Activated T-cell treated with anti-CD3 and anti-CD28 coated beads, Interleukin-2, amount 50 U/mL, for 1 hour (primary cell): ENCODE measurements at places on chromosomes 4 and X.

- no peak for DNase-seq
Measured at GRCh38 chr4:115489279-115489678, 375.9 kb upstream of the NDST4 start.

DNA sequence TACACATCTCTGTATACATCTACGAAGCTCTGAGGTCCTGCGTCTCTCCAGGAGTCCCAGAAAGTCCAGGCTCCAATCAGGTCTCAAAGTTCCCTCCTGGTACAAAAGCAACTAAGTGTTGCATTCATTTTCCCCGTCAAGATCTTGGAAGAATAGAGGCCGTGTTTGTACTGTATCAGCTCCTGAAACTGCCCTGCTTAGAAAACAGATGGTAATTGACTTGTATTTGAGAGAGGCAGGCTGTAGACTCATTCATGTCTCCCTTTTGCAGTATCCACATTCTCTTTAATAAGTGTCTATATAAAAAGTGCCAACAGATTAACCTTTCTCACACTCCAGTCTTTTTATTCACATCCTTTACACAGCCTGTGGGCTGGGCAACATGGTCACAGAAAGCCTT is 91.7 kb downstream of the HPGD start:
- no peak for DNase-seq

- DNase-seq: no peak
Measured at GRCh38 chr4:30855232-30855631, 135.1 kb downstream of the PCDH7 start.

GRCh38 chr4:42397635-42398170 is 415 bp downstream of the SHISA3 start:
- no peak for DNase-seq

- peak; percentile 23 for DNase-seq
Measured at GRCh38 chr4:101345271-101345595, 2.1 kb downstream of the PPP3CA start.

DNA sequence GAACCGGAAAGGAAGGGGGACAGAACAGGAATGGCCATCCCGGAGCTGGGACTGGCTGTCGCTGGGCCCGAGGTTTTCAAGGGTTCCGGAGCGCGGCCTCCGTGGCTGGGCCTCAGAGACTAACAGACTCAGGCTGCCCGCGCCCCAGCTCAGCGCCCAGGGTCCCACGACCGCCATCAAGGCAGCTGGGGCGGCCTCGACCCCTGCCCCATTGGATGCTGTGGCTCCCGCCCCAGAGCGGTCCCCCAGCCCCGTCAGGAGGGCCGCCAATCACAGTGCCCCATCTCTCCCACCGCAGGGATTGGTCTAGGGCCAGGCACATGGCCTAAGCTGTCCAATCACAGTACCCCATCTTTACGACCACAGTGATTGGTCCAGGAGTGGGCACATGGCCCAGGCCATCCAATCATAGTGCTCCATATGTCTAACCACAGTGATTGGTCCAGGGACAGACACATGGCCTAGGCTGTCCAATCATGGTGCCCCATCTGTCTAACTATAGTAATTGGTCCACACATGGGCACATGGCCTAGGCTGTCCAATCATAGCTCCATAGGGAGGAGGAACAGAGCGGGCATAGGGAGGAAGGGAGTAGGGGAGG is 105.3 kb upstream of the NKX1-1 start:
- no peak for DNase-seq

DNA sequence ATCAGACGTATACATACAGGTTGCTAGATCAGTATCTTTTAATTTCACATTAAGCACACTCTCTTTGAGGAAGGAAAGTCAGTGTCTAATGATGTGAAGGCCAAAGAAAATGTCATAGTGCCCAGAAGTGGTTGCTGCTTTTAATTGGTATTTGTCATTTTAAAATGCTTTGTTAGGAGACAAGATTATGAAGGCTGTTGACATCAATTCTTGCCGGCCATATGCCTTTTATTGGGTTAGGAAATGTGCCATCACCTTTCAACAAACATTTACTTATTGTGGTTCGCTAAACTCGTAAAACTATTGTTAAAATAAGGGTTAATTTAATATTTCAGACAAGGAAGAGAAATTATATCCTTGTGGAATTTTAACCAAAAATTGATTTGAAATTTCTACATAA is 32.2 kb downstream of the NFKB1 start:
- no peak for DNase-seq

DNA sequence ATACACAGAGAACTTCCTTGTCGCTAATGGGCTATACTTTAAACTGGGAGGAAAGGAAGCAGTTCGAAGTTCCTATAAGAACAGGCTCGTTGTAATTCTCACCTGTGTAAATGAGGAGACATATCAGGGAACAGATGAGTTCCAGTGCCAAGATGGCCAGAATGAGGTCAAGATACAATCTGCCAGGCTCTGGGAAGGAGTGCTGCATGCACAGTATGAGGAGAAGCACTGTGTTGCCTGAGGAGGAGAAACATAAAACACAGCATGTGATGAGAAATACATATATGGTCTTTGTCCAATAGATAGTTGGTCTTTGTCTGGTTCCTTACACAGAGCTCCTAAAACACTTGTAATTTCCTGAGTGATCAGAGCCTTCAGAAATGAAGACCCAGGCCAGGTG is 24.3 kb downstream of the TMEM192 start:
- no peak for DNase-seq

- DNase-seq: no peak
Measured at GRCh38 chr4:76571274-76571673, 136.2 kb downstream of the SHROOM3 start.

DNA sequence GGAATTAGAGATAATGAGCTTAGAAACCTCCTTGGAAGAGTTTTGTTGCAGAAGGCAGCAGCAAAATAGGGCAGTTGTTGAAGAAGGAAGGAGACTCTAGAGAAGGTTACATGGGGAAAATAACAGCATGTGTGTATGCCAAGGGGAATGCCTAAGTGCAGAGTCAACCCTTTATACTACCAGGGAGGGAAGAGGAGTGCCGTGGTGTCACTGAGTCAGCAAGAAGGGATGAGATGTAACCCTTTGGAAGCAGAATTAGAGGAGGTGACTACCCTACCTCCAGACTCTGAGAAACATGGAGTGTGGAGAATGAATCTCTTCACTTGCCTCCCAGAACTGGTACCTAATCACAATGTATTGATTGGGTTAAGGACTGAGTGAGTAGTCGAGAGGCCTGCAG is 6.7 kb upstream of the GABRE start:
- no peak for DNase-seq

DNA sequence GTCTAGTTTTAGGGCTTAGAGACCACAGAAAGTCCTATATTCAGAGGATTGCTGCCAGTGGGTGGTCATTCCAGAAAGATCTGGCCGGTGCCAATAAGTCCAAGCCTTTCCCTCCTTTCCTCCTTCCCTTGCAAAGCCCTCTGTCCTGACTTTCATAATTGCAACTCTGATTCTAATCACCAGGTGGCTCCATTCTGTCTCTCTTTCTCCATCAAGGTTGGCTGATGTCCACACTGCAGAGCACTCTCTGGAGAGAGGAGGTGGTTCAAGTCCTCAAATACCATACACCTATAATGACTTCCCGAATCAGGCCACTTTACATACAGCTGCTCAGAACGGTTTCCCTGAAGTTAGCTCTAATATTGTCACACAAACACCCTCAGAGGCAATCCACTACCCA is 22.4 kb upstream of the ARMCX4 start:
- no peak for DNase-seq

DNA sequence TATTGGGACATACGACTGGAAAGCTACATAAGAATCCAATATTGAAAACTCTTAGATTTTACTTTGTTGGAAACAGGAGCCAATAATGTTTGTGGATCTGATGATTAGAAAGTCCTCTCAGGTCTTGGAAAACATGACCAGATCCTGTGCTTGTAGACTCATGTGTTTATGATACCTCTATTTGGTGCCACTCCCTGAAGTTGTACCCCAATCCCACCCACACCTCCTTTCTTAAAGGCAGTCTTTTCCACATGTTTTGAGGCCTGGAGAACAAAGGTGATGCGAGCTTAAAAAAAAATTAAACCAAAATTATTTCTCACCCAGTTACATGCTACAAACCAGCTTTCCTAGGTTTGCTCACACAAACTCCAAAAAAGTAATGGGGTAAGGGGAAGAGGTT is 262.7 kb downstream of the PTTG2 start:
- no peak for DNase-seq

DNA sequence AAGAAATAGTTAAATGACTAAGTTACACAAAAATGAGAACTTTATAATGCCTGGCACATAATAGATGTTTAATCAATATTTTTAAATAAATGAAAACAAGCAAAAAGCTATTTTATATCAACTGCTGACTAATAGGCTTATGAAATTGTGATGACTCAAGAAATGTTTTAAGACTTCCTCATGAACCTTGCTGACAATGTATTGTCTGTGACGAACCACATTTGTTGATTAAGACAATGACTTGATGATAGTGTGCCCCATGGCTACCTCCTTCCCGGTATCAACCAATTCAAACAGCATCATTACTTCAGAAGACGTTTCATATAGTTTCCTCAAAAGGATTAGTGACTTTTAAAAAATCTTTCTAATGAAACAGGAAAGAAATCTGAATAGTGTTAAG is 7.9 kb downstream of the CXCL6 start:
- DNase-seq: no peak

GRCh38 chr4:41169256-41169800 is 45.0 kb downstream of the APBB2 start:
- no peak for DNase-seq

GRCh38 chrX:46140272-46140671 is 404.9 kb downstream of the ZNF674 start:
- DNase-seq: no peak

DNA sequence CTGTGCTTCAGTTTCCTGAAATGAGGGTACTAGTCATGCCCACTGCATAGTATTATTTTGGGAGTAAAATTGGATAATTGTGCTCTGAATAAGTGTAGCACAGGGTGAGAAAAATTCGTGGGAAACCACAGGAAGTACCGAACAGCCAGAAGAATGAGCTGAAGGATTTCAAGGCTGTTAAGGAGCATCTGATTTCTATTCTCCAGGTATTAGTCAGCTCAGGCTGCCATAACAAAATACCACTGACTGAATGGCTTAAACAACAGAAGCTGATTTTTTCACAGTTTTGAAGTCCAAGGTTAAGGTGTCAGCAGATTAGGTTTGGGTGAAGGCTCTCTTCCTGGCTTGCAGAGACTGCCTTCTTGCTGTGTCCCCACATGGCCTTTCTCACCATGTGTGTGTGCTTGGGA is 41.9 kb downstream of the WWC2 start:
- no peak for DNase-seq

- no peak for DNase-seq
Measured at GRCh38 chr4:68951078-68951805, at the start of gene UGT2A3. TSS of gene UGT2A3 (minus strand) at chr4:68951804. CDS start at chr4:68951760, 44 bp downstream.

GRCh38 chr4:63580796-63581475 is 828.3 kb downstream of the TECRL start:
- DNase-seq: no peak

GRCh38 chrX:9857575-9858474 is 71.6 kb downstream of the SHROOM2 start:
- no peak for DNase-seq

DNA sequence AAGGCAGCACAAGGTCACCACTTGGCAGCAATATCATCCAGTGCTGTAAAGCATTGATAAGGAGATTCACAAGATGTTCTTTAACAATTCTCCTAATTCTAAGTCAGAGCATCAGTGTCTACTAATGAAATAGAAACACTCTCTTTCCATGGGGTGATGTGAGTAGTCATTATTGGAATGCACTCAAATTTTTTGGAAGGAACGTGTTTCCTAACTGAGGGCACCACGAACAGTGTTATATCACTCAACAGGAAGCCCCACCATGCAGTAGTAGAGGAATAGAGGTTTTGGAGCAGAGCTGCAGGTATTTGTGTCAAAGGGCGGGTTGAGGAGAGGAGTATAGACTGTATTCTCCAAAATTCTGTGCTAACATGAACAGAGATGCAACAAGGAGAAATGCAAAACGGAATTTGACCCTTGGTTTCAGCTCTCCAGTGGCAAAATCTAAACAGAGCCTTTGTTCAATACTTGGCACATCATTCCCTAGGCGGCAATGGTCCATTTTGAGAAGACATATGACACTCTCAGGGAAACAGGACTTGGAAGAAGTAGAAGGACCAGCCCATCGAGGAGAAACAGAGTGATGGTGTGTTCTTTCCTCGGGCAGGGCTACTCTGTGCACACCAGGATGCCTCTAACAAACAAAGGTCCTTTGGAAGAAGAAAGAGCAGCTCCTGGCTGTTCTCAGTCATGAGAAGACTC is 98.9 kb downstream of the CPEB2 start:
- DNase-seq: no peak

GRCh38 chr4:75180790-75181776 is 248.2 kb downstream of the PARM1 start:
- no peak for DNase-seq

DNA sequence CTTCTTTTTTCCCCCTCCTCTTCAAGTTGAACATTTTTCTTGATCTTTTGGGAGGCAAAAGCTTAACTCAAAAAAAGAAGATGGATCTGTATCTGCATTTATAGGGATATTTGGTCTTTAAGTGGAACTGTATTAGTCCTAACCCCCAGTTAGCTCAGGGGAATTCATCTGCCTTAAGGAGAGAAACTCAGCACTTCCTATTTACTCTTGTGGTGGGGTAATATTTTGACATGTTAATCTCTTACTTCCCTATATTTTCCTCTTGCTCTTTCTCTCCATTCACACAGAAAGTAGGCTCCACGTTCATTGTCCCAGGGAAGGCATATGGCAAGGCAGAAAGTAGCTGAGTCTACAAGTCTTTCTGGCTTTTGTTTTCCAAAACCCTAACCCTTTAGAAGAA is 5.3 kb downstream of the LRRC66 start:
- DNase-seq: no peak

DNA sequence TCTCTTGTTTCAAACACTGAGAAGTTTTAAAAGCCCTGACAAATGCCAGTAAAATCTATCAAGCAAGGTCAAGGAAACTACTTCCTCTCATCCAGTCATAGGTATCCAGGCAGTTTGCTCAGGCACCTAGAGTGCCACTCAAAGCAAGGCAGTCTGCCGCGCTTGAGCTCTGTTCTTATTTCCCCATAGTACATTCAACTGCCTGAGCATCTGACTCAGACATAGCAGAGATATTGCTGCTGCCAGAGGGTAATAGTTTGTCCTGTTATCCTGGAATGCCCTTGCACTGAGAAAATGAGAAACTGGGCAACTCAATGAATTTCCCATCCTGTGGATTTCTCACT is 16.1 kb upstream of the ATP8A1 start:
- DNase-seq: no peak

DNA sequence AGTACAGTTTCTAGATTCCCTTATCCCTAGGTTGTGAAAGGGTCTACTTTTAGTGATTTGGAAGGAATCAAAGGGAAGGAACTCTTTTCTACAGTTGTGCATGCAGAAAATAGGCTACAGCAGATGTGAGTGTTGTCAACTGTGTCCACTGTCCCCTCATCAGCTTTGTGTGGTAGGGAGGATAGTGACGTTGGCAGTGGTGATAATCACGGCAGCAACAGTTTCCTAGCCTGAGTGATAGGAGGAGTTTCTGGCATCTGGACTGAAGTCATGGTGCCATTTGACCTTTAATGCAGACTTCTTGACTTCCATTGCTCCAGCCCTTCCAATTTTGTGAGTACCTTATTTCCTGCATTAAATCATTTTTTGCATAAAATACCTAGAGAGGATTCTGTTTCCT is 39.3 kb downstream of the SRPX start:
- no peak for DNase-seq
